ENCODE measurements at places on chromosomes 11 and 22.
A peak's percentile ranks its signal among the peaks of the same experiment; 100 is the strongest.

- no peaks in the 10 kb centered on the region for H3K4me1 ChIP-seq
- H3K4me3 ChIP-seq, result no peak overlapping the region
- H3K27ac ChIP-seq, result no peak overlapping the region
- DNase-seq, result no peak
- peaks cover 65% of the 10 kb centered on the region for H3K27me3 ChIP-seq
These were observed 137.8 kb upstream of the UBASH3B start for GRCh38 chr11:122517403-122518379.

- no peaks in the 10 kb centered on the region for H3K36me3 ChIP-seq
- no peaks in the 10 kb centered on the region for H3K4me1 ChIP-seq
- H3K27ac ChIP-seq, result no peak overlapping the region
- DNase-seq, result peak; percentile 50
These were observed 18.7 kb upstream of the JHY start for GRCh38 chr11:122863704-122864326.

GRCh38 chr22:25847451-25847850 is 105.5 kb downstream of the MYO18B start:
- no peaks in the 10 kb centered on the region for H3K4me1 ChIP-seq
- no peak overlapping the region for H3K4me3 ChIP-seq
- no peak for DNase-seq
- no peaks in the 10 kb centered on the region for H3K27me3 ChIP-seq
- no peaks in the 10 kb centered on the region for H3K36me3 ChIP-seq
- H3K27ac ChIP-seq, result no peak overlapping the region

GRCh38 chr11:282630-283360 is 4.6 kb downstream of the NLRP6 start:
- peaks cover 59% of the 10 kb centered on the region for H3K27me3 ChIP-seq
- no peaks in the 10 kb centered on the region for H3K4me1 ChIP-seq
- peak; percentile 67 for DNase-seq
- no peak overlapping the region for H3K4me3 ChIP-seq
- H3K27ac ChIP-seq, result no peak overlapping the region

GRCh38 chr11:15893080-15893492 is 463.3 kb downstream of the SOX6 start:
- peaks cover 48% of the 10 kb centered on the region for H3K4me1 ChIP-seq
- H3K36me3 ChIP-seq, result no peaks in the 10 kb centered on the region
- no peak overlapping the region for H3K4me3 ChIP-seq
- no peak for DNase-seq

- H3K27me3 ChIP-seq, result no peaks in the 10 kb centered on the region
- H3K27ac ChIP-seq, result peak overlapping the region; percentile 89
- no peak overlapping the region for H3K4me3 ChIP-seq
- H3K4me1 ChIP-seq, result peaks cover 43% of the 10 kb centered on the region
- peaks cover 47% of the 10 kb centered on the region for H3K36me3 ChIP-seq
These were observed 22.8 kb downstream of the TCP11L1 start for GRCh38 chr11:33062137-33062536.

- H3K4me1 ChIP-seq, result no peaks in the 10 kb centered on the region
- H3K36me3 ChIP-seq, result no peaks in the 10 kb centered on the region
- H3K27me3 ChIP-seq, result no peaks in the 10 kb centered on the region
- peak; percentile 23 for DNase-seq
- no peak overlapping the region for H3K4me3 ChIP-seq
- no peak overlapping the region for H3K27ac ChIP-seq
These were observed 690.9 kb downstream of the BRD1 start for GRCh38 chr22:49136816-49137180.

DNA sequence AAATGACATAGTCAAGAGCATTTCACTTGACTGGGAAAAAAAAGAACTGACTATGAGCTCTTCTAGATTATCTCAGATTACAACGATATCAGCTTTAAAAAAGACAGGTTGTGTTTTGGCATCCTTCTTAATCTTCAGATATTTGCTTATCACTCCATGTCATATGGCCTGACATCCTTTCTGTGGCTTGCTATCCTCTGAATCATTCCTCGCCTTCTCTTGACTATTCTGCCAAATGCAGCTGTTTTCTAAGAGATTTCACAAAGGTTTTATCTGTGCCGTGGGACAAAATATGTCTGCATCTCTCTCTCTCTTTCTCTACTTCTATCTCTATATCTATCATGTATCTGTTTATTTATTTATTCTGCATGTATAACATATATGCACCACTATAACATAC is 746.1 kb downstream of the CNTN5 start:
- H3K36me3 ChIP-seq, result no peaks in the 10 kb centered on the region
- H3K27me3 ChIP-seq, result no peaks in the 10 kb centered on the region
- no peak overlapping the region for H3K4me3 ChIP-seq
- DNase-seq, result no peak
- H3K27ac ChIP-seq, result no peak overlapping the region

- no peaks in the 10 kb centered on the region for H3K4me1 ChIP-seq
- H3K27me3 ChIP-seq, result peaks cover 17% of the 10 kb centered on the region
- H3K4me3 ChIP-seq, result no peak overlapping the region
- no peaks in the 10 kb centered on the region for H3K36me3 ChIP-seq
- no peak for DNase-seq
These were observed 134.9 kb downstream of the RCN1 start for GRCh38 chr11:32225571-32226285.

GRCh38 chr22:29130476-29130875 is 57.6 kb downstream of the KREMEN1 start:
- H3K4me1 ChIP-seq, result peaks cover 10% of the 10 kb centered on the region
- no peak overlapping the region for H3K27ac ChIP-seq
- H3K36me3 ChIP-seq, result no peaks in the 10 kb centered on the region
- no peak overlapping the region for H3K4me3 ChIP-seq

- H3K4me1 ChIP-seq, result peaks cover 2% of the 10 kb centered on the region
- no peaks in the 10 kb centered on the region for H3K36me3 ChIP-seq
- no peak overlapping the region for H3K4me3 ChIP-seq
- no peaks in the 10 kb centered on the region for H3K27me3 ChIP-seq
These were observed 6.1 kb upstream of the APOL3 start for GRCh38 chr22:36166518-36167220.

DNA sequence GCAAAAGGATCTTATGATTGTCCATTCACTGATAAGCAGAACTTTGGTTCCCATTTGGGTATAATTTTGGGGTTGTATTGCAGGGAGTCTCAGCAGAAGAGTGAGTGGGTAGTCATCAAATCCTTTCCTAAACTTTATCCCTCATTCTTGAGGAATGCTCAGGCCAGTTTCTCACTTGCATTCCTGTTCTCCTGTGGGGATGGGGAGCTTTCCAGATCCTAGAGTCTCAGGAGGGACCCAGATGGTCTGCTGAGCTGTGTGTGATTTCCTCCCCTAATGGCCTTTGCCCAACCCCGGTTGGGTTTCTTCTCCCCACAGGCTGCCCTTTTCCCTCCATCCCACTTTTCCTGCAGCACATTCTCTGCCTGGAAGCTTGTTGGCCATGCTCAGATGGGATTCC is 79.9 kb downstream of the MIAT start:
- no peaks in the 10 kb centered on the region for H3K36me3 ChIP-seq
- DNase-seq, result no peak
- H3K4me3 ChIP-seq, result no peak overlapping the region
- peaks cover 10% of the 10 kb centered on the region for H3K4me1 ChIP-seq

- no peaks in the 10 kb centered on the region for H3K4me1 ChIP-seq
- H3K27me3 ChIP-seq, result no peaks in the 10 kb centered on the region
- no peak overlapping the region for H3K27ac ChIP-seq
- DNase-seq, result no peak
These were observed 110.2 kb downstream of the GRIA4 start for GRCh38 chr11:105720096-105720495.

DNA sequence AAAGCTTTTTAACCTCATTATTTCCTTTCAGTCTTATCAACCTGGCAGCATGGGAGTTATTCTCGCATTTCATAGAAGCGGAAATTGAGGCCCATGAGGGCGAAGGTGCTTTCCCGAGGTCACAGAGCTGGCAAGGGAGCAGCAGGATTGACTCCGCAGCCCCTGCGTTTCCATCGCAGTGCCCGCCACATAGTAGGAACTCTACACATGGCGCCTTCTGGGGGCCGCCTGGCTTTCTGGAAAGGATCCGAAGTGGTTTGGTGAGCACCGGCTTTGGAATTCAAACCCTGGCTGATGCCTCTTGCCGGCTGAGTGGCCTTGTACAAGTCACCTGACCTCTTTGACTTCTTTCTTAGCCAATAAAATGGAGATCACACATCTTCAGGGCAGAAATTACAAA is 93.4 kb downstream of the CEP164 start:
- H3K4me1 ChIP-seq, result peaks cover 6% of the 10 kb centered on the region
- DNase-seq, result peak; percentile 11
- peaks cover 8% of the 10 kb centered on the region for H3K27me3 ChIP-seq
- H3K27ac ChIP-seq, result no peak overlapping the region

- DNase-seq, result no peak
- no peak overlapping the region for H3K27ac ChIP-seq
- H3K27me3 ChIP-seq, result peaks cover 25% of the 10 kb centered on the region
- no peak overlapping the region for H3K4me3 ChIP-seq
These were observed 14.6 kb upstream of the SYT13 start for GRCh38 chr11:45300715-45301114.

DNA sequence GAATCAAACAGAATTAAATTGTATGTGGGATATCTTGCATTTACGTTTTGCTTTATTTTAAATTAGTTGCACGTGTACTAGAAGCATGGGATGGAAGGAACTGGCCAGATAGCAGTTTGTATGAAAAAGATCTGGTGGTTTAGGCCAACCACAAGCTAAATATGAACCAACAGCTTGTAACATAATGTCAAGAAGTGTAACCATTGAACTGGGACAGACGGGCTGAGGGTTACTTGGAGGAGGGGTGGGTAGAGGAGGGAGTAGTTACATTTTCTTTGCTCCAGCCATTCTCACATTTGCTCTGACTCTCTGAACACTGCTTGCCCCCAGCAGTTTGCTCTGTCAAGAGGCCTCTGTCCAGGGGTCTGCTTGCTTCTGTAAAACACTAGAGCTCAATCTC is 31.7 kb upstream of the CXCR5 start:
- no peaks in the 10 kb centered on the region for H3K36me3 ChIP-seq
- no peak overlapping the region for H3K4me3 ChIP-seq
- H3K4me1 ChIP-seq, result no peaks in the 10 kb centered on the region
- no peak for DNase-seq

- no peak overlapping the region for H3K27ac ChIP-seq
- peaks cover 24% of the 10 kb centered on the region for H3K4me1 ChIP-seq
- H3K36me3 ChIP-seq, result peaks cover 4% of the 10 kb centered on the region
- DNase-seq, result no peak
These were observed 610.7 kb downstream of the NTM start for GRCh38 chr11:131980888-131981668.

DNA sequence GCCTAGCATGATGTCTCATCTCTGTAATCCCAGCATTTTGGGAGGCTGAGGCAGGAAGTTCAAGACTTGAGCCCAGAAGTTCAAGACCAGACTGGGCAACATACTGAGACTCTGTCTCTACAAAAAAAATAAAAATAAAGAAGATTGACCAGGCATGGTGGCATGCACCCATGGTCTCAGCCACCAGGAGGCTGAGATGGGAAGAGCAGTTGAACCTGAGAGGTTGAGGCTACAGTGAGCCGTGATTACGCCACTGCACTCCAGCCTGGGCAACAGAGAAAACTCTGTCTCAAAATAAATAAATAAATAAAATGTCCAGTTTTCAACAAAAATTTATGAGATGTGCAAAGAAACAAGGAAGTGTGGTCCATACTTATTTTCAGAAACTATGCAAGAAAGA is 28.3 kb downstream of the EFCAB6 start:
- no peaks in the 10 kb centered on the region for H3K36me3 ChIP-seq
- no peaks in the 10 kb centered on the region for H3K27me3 ChIP-seq
- no peak overlapping the region for H3K4me3 ChIP-seq
- no peak overlapping the region for H3K27ac ChIP-seq
- no peak for DNase-seq
- peaks cover 7% of the 10 kb centered on the region for H3K4me1 ChIP-seq

GRCh38 chr11:16194566-16194965 is 161.8 kb downstream of the SOX6 start:
- H3K27ac ChIP-seq, result no peak overlapping the region
- H3K27me3 ChIP-seq, result no peaks in the 10 kb centered on the region
- H3K4me3 ChIP-seq, result no peak overlapping the region
- DNase-seq, result no peak
- H3K36me3 ChIP-seq, result no peaks in the 10 kb centered on the region

GRCh38 chr11:36381015-36381360 is 84.9 kb downstream of the PRR5L start:
- H3K4me3 ChIP-seq, result no peak overlapping the region
- H3K4me1 ChIP-seq, result peaks cover 10% of the 10 kb centered on the region
- no peak for DNase-seq
- H3K36me3 ChIP-seq, result no peaks in the 10 kb centered on the region
- no peaks in the 10 kb centered on the region for H3K27me3 ChIP-seq
- H3K27ac ChIP-seq, result no peak overlapping the region

DNA sequence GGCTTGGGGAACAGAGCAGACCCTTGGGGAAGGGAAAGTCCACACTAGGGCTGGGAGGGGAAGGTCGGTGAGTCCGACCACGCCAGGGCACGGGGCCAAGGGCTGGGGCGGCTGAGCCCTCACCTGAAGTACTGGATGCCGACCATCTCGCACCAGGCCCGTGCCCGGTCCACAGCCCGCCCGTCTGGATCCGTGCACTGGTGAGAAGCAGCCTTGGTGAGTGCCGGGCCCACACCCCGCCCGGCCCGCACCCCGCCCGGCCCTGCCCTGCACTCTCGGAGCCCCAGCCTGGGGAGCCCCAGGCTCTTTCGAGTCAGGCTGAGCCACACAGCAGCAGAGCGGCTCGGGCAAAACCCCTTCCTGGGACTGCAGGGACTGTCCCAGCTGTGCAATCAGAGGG is 1.9 kb upstream of the BAIAP2L2 start:
- H3K27ac ChIP-seq, result no peak overlapping the region
- peak; percentile 32 for DNase-seq
- H3K27me3 ChIP-seq, result no peaks in the 10 kb centered on the region
- H3K36me3 ChIP-seq, result no peaks in the 10 kb centered on the region
- no peak overlapping the region for H3K4me3 ChIP-seq
- H3K4me1 ChIP-seq, result no peaks in the 10 kb centered on the region

GRCh38 chr11:74734559-74734925 is 3.3 kb upstream of the CHRDL2 start:
- H3K4me3 ChIP-seq, result no peak overlapping the region
- H3K4me1 ChIP-seq, result no peaks in the 10 kb centered on the region
- H3K27ac ChIP-seq, result no peak overlapping the region
- H3K36me3 ChIP-seq, result no peaks in the 10 kb centered on the region
- no peak for DNase-seq

DNA sequence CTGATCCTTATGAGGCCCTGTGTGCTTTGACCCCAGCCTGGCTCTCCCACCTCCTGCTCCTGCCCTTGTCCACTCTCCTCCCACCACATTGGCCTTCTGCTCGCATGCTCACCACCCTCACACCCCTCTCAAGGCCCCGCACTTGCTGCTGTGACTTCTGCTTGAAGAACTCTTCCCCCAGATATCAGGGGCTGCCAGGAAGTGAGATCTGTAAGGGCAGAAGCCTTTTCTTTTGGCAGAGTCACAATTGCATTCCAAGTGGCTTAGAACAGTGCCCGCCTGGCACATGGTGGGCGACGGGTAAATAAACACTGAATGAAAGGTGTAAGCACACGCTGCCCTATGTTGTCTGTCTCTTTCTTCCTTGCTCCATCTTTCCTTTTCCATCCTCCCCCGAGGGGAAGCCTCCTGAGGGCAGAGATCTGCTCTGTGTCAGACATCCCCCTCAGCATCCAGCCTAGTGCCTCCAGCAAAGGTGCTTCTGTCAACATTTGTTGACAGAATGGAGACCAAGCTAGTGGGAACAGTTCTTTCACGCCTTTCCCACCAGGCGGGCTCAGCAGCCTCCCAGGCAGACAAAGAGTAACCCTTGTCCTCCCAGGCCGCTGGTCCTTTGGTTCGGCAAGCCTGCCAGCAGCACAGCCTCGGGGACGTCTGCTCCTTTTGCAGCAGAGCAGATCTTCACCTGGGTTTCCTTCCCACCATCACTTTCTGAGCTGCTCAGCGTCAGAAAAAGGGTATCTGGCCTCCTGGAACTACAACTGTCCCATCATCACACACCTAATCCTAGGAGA is 10.0 kb upstream of the PEX26 start:
- no peaks in the 10 kb centered on the region for H3K27me3 ChIP-seq
- H3K4me1 ChIP-seq, result peaks cover 13% of the 10 kb centered on the region
- no peak overlapping the region for H3K4me3 ChIP-seq
- DNase-seq, result no peak
- H3K36me3 ChIP-seq, result no peaks in the 10 kb centered on the region
- H3K27ac ChIP-seq, result no peak overlapping the region

Data from osteoblast (primary cell).